CD4-positive, alpha-beta T cell treated with Interleukin-17A for 1 hour (primary cell): ENCODE measurements at places on chromosomes 7 and 10.

GRCh38 chr10:26222563-26222962 lies 6.0 kb downstream of the GAD2 start:
- DNase-seq = no peak

- peak; percentile 18 for DNase-seq
Observed at GRCh38 chr10:119478111-119478802, 64.3 kb downstream of the RGS10 start.

- no peak for DNase-seq
Observed at GRCh38 chr10:76640806-76641205, 996.8 kb downstream of the KCNMA1 start.

- no peak for DNase-seq
Observed at GRCh38 chr10:84966708-84967441, 638.5 kb downstream of the CCSER2 start.

DNA sequence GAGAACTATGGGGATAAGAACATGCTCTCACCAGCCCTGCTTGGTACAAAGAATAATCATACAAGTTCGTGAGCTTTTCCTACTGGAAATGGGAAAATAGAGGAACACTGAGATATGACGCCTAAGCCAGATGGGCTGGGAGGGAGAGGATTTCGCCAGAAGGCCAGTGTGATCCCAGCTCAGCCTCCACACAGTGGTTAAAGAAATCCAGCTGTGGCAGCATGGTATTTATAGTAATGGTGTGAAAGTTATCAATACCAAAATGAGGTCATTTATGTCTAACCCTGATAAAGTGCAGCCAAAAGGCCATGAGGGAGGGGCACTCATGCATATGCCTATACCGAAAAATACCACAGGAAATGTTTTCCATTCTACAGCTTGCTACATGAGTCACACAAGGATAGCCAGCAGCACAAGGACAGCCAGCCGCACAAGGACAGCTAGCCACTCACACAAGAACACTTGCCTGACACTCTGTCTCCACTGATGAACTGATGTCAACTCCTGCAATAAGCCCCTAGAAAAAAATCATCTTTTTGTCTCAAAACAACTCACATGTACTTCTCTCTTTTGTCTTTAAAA lies 49.4 kb downstream of the FRMPD2 start:
- DNase-seq = no peak

- no peak for DNase-seq
Observed at GRCh38 chr7:130887957-130888371, 154.0 kb upstream of the KLF14 start.
